Posterior cingulate gyrus (tissue), 11 donors: ENCODE measurements at places on chromosomes 1 and 21.

DNA sequence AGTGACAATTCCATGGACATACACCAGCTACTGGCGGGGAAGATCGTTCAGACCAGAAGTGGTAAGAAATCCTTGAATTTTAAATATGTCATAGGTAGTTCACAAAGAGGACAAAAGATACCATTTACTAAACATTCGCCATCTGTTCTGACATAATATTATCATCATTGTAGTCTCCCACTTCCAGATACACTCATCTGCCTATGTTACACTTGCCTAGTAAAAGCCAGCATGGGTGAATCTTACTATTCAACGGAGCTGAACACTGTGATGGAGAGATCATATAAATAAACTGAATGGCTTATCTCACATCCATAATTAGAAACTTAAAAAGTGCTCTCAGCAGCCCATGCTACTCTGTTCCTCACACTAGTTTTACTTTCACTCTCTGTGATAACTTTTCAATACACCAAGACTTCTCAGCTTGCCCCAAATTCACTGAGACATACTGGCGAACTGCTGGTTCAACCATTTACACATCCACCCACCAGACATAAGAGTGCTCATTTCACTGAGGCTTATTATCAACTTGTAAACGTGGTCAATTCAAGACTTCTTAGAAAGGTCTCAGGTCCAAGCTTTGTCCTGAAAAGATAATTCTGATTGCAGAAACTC is 463 bp upstream of the PRRC2C start:
- DNase-seq, result no peak

GRCh38 chr1:201501144-201501543 is 5.8 kb downstream of the CSRP1 start:
- DNase-seq, result no peak

DNA sequence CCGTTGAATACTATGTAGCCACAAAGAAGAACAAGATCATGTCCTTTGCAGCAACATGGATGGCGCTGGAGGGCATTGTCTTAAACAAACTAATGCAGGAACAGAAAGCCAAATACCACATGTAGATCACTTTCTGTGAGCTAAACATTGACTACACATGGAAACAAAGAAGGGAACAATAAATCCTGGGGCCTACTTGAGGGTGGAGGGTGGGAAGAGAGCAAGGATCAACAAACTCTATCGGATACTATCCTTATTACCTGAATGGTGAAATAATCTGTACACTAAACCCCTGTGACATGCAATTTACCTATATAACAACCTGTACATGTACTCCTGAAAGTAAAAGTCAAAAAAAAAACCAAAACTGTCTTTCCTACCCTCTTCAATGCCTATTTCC is 40.8 kb upstream of the CD55 start:
- no peak for DNase-seq

DNA sequence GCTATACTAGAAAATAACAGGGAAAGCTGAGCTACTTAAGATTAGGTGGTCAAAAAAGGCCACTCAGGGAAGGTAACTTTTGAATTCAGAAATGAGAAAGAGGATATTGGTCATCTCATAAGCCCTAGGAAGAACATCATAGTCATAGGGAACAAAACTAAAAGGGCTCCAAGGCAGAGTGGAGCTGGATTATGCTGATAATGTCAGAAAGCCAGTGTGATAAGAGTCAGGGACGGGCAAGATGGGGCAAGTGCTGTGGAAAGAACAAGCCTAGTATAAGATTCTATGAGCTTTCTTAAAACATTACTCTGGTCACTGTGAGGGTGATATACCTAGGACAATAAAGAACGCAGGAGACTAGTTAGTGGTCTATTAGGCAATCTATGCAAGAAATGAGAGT is 106.6 kb downstream of the DUSP10 start:
- DNase-seq, result no peak

DNA sequence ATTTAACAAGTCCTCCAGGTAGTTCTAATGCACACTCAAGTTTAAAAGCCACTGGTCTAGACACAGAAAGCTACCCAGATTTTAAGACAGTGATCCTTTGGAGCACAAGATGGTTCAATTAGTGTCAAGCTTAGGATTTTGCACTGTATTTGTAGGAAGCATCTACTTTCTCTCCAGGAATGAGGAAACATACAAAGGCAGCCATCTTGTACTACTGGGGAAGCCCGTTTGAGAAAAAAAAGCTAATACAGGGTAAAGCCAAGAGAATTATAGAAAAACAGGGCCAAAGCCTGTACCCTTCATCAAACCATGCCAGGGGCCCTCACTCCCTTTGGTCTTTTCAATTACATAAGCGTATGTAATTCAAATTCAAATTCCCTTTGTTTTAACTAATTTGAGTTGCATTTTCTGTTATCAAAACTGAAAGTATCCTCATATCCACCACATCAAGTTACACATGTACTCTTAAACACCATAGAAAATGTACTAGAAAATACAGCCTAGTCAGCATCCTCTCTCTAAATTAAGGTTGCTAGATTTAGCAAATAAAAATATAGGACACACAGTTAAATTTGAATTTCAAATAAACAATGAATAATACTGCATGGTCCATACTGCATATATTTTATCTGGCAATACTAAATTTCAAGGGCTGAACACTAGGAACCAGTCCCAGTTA is 17.4 kb downstream of the PIK3R3 start:
- DNase-seq, result no peak

- DNase-seq, result no peak
Measured at GRCh38 chr1:2046174-2046917, 3.9 kb upstream of the PRKCZ start.

- no peak for DNase-seq
Measured at GRCh38 chr1:68516066-68516465, 19.2 kb upstream of the DEPDC1 start.
